ENCODE measurements at places on chromosomes 12 and 14.

GRCh38 chr12:97637770-97638169 lies 175.2 kb downstream of the RMST start:
- no peak for DNase-seq

GRCh38 chr14:88986146-88986841 lies 161.8 kb downstream of the TTC8 start:
- DNase-seq, result no peak

DNA sequence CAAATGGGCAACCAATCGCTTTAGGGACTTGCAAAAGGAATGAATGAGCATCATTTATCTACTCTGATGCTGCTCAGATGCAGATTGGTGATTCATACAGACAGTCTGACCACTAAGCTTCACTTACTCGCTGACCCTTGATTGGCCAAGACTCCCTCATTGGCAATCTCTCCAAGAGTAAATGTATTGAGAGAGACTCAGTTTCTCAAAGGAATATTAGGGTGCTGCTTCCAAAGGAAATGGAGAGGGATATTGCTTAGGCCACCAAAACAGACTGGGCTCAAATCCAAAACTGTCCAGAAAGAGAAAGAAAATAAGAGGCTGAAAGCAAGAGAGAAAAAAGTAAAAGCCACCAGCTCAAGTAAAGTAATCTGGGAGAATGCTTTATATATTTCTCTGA lies 785.2 kb downstream of the GALC start:
- no peak for DNase-seq

- DNase-seq, result no peak
Observed at GRCh38 chr12:4438834-4439596, 6.6 kb downstream of the FGF6 start.

GRCh38 chr14:103728721-103729120 lies 13.1 kb downstream of the ZFYVE21 start:
- DNase-seq, result peak; percentile 2

DNA sequence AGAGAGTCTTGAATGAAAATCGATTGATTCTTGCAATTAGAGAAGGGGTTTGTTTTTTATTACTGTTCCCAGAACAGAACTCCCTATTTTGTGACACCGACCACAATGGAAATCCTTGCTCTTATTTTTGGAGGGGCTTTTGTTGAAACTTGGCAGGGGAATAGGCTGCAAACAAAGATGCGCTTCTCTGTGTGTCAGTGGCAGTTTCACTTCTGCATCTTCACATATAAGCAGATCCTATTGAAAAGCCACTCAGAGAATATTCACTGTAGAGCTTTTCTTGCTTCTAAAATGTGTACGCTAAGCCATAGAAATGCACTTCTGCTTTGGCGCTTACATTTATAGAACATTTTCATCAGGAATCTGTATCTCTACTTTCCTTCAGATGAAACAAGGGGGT lies 1822.4 kb upstream of the SEL1L start:
- no peak for DNase-seq

- no peak for DNase-seq
Observed at GRCh38 chr14:65369560-65369959, 43.0 kb upstream of the FUT8 start.

DNA sequence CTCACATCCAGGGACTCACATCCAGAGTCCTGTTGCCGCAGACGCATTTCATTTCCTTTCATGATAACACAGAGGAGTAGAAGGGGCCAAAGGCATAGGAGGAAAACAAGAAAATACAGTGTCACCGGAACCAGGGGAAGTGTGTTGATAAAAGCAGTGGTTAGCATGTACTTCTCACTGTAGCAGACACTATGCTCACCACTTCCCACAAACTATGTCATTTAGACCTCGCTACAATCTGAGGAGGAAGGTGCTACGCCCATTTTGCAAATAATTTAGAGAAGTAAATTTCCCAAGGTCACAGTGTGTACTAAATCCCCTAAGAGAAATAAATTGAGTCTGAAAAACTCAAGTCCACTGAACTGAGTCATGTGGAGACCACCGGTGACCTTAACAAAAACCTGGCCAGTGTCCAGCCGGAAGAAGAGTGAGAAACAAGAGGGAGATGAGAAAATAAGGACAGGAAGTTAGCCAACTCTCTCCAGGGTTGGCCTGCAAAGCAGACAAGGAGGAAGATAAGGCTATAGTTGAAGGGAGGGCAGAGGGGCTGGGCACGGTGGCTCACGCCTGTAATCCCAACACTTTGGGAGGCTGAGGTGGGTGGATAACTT lies 25.8 kb upstream of the TMCC3 start:
- no peak for DNase-seq

DNA sequence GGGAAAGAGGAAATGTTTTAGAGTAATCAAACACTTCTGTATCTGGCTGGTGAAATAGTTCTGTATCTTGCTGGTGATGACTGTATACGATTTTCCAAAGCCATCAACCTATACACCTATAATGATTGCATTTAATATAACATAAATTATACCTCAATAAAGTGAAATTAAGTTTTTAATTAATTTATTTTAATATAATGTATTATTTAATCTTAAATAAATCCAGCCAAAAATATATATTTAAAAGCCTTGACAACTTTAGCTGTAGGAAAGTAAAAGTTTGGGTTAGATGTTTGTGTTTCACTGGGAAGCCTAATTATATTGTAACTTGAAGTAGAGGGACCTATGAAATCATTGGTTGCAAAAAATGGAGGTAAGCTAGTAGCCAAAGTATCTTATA lies 654.8 kb upstream of the MIS18BP1 start:
- no peak for DNase-seq

DNA sequence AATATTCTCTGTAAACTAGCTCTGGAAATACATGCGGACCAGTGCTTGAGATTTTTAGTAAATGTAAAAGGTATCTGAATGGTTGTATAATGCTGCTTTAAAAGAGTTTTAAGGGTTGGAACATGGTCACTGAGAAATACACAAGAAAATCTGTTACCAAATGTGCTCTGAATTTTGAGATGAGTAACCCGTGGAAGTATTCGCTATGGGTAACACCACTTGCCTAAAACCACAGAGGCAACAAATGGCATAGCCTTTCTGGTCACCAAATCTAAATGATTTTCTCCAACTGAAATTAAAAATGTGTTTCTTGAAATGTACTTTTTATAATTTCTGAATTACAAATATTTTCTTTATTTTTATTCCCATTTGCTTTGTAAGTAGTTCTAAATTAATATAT lies 745.7 kb downstream of the DIO2 start:
- DNase-seq, result no peak

- no peak for DNase-seq
Observed at GRCh38 chr14:33068626-33069025, 129.9 kb downstream of the NPAS3 start.

GRCh38 chr12:19018302-19018970 lies 111.1 kb upstream of the PLEKHA5 start:
- no peak for DNase-seq

DNA sequence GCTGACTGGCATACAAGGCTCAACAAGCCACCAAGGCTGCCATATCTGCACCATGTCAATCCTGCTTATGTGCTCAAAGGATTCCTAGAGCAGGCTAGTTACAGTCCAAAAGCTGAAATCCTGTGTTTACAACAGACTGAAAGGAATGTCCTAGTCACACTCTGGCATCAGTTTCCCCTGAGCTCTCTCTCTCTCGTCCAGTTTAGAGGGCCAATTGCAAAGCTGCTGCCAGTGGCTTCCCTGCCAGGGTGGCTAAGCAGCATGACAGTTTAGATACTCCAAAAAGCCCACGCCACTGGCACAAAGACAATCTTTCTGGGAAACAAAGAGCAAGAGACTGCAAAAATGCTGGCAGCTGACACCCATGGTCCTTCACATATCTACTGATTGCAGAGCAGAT lies 392.1 kb downstream of the RPS29 start:
- DNase-seq, result no peak

DNA sequence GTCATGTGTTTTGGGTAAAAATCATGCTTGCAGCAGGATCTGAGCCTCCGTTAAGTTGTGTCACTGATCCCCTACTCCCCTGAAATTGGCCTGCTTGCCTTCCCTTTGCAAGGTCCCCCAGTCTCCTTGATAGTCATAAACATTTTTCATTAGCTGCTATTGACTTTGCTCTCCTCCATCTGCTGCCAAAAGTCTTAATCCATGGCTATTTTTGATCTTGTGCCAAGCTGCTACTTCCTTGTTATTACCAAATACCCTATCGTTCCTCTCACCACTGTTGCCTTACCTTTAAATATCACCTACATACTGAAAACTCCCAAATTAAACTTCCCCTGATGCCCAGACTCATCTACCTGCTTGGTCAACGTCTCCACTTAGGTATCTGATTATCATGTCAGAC lies 148.3 kb downstream of the PHLDA1 start:
- DNase-seq, result peak; percentile 7

DNA sequence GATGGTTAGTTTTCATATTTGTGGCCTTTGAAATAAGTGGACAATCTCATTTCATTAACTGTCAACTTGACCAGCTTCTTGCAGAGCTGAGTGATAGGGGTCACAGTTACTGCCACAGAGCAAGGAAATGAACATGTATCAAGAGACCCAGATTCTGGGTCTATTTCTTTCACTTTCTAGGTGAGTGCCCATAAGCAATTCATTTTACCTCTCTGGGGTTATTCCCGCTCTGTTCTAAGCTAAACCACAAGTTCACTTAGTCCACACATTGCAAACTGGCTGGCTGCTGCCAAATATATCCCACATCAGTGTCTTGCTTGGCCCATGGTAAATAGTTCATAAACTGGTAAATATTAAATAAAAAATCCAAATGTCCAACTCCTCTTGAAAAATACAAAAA lies 29.9 kb downstream of the GPHB5 start:
- DNase-seq, result no peak

DNA sequence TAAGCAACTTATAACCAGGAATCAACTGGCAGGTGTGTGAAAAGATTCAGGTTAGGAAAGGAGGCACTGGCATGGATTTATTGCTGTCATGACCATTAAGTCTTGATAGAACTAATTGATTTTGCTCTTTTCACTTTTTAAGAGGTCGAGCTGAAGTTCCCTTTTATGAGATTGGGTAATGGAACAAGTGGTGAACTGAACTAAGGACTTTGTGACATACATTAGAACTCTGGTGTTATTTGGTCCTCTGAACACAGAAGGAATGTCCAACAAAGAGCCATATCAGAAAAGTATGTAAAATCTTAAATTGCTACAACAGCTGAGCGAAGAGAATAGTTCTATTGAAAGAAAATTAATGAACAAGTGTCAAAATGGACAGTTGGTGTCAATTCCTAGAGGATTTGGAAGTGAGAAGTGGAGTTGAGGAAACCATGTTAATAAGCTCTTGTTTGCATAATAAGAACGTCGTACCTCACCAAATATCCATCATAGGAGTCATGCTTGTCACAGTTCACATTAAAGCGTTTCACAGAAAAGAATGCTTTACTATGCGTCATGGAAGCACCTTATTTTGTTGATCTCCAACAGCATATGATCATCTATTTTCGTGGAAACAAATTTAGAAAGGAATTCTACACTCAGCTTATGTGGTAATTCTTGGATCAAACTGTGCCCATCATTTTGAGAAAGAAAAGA lies 8.4 kb upstream of the MYF6 start:
- DNase-seq, result no peak

- DNase-seq, result no peak
Observed at GRCh38 chr14:67683842-67684241, 9.4 kb upstream of the VTI1B start.

GRCh38 chr14:88955455-88955854 lies 131.0 kb downstream of the TTC8 start:
- no peak for DNase-seq

- no peak for DNase-seq
Observed at GRCh38 chr12:12488296-12488695, 74.4 kb downstream of the DUSP16 start.

DNA sequence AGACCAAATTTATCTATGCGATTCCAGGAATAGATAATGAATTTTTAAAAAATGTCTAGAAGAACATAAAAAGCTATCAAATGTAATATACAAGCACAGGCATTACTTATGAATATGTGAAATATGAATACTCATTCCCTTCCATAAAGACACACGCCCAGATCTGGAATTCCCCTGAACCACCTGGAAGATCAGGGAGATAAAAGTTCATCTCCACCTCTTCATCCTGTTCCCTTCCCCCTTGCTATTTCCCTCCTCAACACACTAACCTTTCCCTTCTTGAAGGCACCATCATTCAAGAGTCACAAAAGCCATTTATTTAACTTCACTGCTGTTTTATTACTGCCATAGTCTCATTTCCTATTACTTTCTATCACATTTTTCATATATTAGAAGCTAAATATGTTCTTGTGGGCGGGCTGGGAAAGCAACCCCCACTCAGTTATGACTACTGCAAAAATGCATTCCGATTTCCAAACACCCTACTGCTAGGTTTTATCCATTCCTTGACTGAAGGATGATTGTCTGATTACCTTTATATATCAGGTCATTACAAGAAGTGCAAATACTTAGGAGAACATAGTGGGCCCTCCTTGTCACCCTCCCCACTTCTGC lies 16.1 kb downstream of the FGD6 start:
- no peak for DNase-seq

DNA sequence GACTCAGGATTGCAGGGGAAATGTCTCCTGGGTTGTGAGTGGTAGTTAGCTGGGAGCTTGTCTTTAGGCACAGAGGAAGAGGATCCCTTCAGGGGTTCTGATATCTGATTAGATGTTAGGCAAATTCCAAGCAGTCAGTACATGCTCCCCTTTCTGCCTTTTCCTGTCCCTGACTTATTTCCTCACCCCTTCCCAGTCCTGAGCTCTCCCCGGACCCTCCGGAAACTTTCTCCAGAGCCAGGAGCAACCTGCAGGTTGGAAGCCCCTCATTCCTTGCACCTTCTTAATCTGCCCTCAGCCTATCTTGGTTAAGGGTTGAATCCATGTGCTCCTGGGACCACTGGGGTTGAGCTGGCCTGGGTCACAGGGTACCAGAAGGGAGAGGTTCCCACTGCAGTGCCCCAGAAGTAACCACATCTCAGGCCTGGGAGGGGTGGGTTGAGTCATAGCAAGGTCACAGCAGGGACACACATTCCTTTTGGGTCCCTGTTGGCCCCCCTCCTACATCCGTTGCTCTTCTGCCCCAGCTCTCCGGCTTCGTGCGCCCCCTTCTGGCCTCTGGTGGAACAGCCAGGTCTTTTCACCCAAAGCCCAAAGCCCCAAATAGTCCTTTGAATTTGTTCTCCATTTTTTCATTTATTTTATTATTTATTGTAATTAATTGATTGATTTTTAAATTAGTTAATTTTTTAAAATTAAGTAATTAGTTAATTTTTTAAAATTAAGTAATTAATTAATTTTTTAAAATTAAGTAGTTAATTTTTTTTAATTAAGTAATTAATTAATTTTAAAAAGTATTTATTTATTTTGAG lies 1.8 kb downstream of the IGFBP6 start:
- DNase-seq, result peak; percentile 32

GRCh38 chr14:73633116-73634010 lies 11.4 kb upstream of the DNAL1 start:
- no peak for DNase-seq
